NCI-H1092 (cell line): ENCODE measurements at places on chromosomes 3 and 15.

DNA sequence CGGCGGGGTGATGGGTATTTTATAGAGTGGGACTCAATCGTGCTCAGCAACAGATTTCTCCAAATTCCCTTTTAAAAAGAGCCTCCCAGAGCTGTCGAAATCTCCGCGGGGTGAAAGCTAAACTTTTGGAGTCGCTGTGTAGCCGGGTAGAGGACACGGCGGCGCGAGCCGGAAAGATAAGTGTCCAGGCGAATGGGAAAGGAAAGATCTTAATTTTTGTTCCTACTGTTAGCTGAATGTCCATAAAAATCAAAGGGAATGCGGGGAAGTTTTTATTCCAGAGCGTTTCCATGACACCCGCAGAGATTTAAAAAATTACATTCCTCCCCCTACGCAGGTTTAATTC, 9.1 kb downstream of the EOMES start:
- no peak for DNase-seq

- no peak for DNase-seq
Measured at GRCh38 chr3:38117163-38117716, 19.7 kb downstream of the ACAA1 start.

GRCh38 chr15:57059026-57059660, 140.7 kb downstream of the TCF12 start:
- no peak for DNase-seq

DNA sequence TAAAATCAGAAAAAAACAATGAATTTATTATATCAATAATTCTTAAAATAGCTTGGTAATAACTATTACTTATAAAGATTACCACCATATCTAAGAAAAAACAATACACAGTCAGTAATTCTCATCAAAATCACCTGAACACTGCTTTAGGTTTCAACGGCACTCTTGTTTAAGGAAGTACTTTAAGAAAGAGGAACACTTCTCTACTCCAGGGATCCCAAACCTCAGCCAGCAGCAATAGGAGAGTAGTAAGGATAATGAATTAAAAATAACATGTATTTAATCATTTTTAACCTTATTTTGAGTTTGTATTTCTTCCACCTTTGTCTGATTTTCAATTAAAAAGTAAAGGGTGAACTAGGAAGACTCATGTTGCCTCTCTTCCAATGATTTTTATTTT, 494.0 kb upstream of the NR2F2 start:
- DNase-seq, result no peak

GRCh38 chr3:156291272-156292123, 171.1 kb downstream of the KCNAB1 start:
- no peak for DNase-seq

DNA sequence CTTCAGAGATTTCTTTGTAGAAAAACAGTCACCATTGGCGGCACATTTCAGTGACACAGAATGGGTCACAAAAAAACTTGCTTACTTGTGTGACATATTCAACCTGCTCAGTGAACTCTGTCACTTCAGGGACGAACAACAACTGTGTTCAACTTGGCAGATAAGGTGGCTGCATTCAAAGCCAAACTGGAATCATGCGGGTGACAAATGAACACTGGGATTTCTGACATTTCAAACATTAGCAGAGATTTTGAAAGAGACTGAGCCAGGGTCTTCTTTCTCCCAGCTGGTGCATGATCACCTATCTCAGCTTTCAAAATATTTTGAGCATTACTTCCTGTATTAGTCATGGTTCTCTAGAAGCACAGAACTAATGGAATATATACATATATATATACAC, 1.9 kb upstream of the EID1 start:
- DNase-seq, result no peak
